ENCODE measurements at places on chromosomes 11 and 22.
A peak's percentile ranks its signal among the peaks of the same experiment; 100 is the strongest.

DNA sequence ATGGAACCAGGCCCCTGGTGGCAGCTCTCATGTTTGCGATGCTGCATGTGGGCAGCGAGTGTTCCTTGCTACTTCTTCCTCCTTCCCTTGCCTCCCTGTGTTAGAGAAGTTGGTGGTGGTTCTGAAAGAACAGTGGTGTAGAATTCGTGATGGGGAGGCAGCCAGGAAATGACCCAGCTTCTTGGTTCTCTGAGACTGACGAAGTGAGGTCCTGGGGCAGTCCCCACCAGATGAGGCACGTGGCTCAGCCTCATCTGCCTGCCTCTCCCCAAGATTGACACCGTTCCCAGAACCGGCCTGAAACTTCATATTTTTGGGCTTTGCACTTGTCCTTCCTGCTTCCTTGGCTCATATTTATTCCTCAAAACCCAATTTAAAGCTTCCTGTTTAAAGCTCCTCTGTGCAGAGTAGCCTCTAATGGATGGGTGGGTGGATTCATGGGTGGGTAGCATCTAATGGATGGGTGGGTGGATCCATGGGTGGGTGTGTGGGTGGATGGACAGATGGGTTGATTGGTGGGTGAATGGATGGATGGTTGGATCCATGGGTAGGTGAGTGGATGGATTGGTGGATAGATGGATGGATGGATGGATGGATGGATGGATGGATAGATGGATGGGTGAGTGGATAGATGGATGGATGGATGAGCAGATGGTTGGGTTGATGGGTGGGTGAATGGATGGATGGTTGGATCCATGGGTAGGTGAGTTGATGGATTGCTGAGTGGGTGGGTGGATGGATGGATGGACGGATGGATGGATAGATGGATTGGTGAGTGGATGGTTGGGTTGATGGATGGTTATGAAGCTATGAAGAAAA lies 77.3 kb upstream of the ATXN10 start:
- DNase-seq, result no peak

- DNase-seq, result no peak
These were observed 87.8 kb downstream of the CWC15 start for GRCh38 chr11:94885581-94885980.

DNA sequence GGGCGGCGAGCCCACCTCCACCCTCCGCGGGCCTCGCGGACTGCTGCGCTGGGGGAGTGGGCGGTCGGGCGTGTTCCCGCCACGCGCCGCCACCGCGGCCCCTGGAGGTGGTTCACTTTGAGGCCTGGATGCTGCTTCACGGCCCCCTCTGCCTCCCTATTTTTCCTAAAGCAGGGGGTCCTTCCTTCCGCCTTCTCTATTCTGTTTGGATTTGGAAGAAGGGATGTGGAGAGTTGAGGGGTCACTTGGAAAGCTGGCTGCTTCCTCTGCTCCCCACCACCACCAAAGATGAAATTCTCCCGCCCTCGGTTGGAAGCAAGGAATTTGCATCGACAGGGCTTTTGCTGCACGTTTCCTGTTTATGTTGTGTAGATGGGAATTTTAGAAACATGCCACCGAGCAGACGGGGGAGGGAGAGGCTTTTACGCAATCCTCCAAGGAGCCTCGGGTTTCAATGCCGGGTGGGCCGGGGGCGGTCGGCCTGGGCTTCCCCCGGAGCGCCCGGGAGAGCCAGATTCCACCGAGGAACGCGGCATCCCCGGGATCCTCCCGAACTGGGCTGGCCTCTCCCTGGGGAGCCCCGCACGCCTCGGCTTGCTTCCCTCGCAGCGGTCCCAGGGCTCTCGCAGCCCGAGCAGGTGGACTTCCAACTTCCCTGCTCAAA lies 403 bp upstream of the SBF2 start:
- no peak for DNase-seq

- peak; percentile 76 for DNase-seq
These were observed 11.5 kb downstream of the YPEL4 start for GRCh38 chr11:57638005-57638781.

DNA sequence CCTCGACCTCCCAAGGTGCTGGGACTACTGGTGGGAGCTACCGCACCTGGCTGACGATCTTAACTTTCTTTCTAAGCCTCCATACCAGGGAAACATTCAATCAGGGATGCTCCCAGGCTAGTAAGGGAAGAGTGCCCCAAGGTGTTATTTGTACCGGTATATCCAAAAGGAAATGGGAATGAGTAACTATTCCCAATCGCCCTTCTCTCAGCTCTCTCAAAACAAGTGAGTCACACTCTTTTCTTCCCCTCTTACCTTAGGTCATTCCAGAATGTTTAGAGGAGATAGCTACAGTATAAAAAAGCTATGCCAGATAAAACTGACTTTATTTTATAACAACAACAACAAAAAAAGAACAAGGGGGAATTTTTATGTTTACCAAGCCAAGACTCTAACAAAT lies 13.7 kb downstream of the DCDC1 start:
- DNase-seq, result no peak

- no peak for DNase-seq
These were observed 118.0 kb downstream of the MIAT start for GRCh38 chr22:26775394-26775793.

DNA sequence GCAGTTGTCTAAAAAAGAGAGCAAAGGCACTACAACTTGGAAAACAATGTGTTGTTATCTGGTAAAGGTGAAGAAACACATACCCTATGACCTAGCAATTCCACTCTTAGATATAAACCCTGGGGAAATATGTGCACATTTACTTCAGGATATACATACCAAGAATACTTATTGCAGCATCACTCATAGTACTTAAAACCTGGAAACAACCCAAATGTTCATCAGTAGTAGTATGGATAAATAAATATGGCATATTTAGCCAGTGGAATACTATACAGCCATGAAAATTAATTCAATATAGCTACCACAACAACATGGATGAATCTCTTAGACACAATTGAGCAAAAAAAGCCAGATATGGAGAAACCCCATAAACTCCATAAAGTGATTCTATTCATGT lies 26.1 kb upstream of the MICAL2 start:
- DNase-seq, result no peak

GRCh38 chr11:49208006-49208721 lies at the start of gene FOLH1:
FOLH1 (minus strand) TSS chr11:49208602; CDS start chr11:49208409, 193 bp downstream.
- no peak for DNase-seq

- no peak for DNase-seq
These were observed 22.5 kb downstream of the CTSC start for GRCh38 chr11:88315015-88315414.
